Small intestine (tissue), 16 donors: ENCODE measurements at places on chromosomes 7 and 10.
A peak's percentile ranks its signal among the peaks of the same experiment; 100 is the strongest.

DNA sequence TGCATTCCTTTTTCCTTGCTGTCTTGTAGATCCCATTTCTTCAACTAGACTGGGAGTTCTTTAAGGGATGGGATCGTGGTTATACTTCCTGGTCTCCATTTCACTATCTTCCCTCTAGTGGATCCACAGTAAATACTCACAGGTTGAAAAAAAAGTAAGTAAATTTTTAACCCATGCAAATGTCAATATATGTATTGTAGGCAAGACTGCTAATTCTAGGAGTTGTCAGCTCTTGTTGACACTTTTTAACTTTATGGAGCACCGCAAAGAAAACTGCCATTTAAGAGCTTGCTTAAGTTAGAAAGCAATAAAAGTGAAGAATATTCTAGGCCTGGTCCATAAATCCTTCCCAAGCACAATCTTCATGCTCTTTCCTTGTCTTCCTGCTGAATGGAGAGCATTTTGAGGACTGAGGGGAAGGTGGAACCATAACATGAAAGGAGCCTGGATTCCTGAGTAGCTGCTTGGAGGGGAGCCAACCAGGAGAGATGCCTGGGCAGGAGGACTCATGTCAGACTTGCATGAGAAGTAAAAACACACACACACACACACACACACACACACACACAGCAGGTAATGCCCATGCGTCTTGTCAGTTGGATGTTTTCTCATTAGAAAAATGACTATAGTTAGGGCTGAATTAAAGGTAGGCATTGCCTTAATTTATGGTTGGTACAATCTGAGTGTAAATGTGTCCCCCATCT is 32.2 kb downstream of the VWA2 start:
- DNase-seq = no peak

DNA sequence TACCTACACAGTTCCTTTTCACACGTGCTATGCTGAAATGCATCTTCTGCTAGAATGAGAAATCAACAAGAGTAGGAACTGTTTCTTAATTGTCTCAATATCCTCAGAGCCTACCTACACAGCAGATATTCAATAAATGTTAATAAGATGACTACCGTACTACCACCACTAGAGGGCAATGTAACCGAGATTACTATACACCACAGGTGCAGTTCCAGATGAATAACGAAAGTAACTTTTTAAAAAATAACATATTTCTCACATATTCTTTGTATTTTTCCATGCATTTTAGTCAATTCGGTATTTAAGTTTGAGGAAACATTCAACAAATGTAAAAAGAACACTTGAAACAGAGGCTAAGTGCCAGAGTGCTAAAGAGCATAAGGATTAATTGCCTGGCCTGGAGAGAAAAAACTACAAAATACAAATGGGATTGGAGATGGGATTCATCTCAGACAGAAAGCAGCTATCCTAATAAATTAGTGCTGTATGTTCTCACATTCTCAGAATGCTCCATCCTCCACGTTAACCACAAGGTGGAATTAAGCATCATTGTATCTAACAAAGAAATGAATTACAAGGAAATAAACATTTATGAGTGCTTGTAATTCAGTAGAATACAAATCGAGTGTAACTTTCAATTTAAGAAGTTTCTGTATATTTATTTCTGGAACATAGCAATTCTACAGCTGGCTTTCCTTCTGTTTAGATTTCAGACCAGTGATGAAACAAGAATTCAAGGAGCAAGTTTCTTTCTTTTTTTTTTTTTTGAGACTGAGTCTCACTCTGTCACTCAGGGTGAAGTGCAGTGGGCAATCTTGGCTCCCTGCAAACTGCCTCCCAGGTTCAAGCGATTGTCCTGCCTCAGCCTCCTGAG is 20.3 kb upstream of the HECTD2 start:
- DNase-seq = peak; percentile 81

DNA sequence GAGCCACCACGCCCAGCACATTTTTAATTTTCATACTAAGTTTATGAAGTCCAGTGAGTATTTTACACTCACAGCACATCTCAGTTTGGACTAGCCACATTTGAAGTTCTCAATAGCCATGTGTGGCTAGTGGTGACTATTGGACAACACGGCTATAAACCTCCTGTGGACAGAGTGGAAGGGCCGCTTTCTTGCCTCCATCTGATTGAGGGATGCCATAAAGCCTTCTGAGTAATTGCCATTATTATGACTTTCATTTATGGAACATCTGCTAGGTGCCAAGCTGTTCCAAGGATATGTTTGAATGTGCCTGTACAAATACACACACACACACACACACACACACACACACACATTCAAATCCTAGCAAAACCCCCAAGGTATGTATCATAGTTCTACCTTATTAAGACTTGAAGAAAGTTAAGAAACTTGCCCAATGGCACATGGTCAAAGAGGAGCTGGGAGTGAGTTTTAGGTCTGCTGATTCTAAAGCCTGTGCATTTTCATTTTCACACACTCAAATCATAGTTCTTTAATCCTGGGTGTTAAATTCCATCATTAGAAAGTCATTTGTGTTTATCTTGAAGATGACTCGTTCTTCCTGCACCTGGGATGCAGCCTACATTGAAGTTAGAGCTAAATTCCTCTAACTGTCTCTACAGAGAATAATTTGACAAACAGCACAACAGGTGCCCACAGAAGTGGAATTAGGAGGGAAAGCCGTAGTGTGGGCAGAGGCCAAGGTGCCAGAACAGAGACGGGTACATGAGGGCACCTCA is 143.3 kb downstream of the PKD1L1 start:
- peak; percentile 21 for DNase-seq

DNA sequence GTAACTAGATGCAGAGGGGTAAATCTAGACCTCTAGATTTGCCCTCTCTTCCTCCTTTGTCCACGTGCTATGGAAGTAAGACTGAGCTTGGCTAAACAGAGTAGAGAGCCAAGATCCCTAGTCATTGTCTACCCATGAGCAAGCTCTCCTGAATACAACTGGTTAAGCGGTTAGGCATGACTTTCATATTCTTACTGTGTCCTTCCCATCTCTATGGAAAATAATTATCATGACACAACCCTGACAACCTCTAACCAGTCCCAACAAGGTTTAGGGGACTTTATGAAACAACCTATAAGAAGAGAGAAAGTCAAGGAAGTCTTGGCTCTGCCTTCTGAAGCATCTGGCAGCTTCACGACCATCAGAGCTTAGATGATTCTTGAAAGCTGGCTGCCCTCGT is 7.8 kb upstream of the LAMB4 start:
- no peak for DNase-seq

DNA sequence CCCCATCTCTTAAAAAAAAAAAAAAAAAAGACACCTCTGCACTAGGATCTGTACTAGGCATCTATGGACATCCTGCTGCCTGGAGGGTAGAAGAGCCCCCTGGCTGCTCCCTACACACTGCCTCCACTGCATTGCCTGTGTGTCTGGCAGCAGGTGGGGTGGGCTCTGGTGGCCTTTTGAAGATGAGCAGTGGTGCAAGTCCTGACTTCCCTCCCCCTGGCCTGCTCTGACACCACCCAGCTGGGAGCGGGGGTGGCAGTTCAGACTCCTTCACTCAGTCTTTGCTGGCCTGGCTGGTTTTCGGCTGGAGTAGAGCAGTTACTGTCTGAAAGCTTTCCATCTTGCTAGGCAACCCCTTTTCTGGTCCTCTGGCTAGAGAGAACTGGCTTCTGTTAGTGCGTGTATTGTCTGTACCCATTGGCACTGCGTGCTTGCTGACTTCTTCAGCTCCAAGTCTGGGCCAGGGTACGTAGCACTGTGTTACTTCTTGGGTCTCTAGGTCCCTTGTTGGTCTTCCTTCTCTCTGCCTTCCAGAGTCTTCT is 17.6 kb downstream of the C10orf62 start:
- no peak for DNase-seq

- no peak for DNase-seq
Measured at GRCh38 chr10:131838966-131839742, 61.7 kb upstream of the PPP2R2D start.

- no peak for DNase-seq
Measured at GRCh38 chr7:123724817-123725253, 24.0 kb downstream of the WASL start.

GRCh38 chr7:1888425-1888824 is 218.3 kb downstream of the ELFN1 start:
- DNase-seq = no peak

GRCh38 chr7:55296070-55296469 is 69.1 kb upstream of the LANCL2 start:
- peak; percentile 51 for DNase-seq

DNA sequence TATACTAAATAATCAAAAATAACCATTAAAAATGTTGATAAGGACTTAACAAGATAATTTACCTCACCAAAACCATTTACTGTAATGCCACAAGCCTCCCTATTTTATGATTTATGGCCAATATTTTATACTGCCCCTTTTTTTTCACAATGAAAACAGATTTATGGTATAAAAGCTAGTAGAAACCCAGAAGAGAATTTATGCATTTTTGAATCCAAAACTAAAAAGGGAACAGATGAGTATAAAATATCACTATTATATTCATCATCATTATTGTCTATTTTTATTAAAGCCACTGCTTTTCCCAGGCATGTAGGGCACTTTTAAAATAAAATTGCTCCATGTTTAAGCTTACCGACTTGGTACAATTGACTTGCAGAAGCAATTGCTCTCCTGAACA is 425.0 kb downstream of the PHTF2 start:
- DNase-seq = no peak

- no peak for DNase-seq
Measured at GRCh38 chr7:147723536-147723935, 867.0 kb upstream of the C7orf33 start.

DNA sequence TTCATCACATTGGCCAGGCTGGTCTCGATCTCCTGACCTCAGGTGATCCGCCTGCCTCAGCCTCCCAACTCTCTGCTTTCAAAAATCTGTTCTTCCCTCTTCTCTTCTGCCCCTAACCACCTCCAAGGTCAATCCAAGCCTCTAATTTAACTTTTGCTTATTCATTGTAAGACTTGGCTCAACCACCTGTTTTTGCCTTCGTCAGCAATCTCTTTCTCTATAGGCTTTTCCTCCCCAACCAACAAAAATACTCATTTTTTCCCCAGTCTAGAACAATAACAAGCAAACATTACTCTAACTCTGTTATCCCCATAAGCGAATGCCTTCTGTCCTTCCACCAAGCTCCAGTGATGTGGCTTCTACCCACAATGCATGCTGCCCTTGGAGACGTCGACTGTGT is 89.8 kb upstream of the NMT2 start:
- no peak for DNase-seq

- no peak for DNase-seq
Measured at GRCh38 chr10:80164596-80164995, 32.1 kb downstream of the PLAC9 start.

DNA sequence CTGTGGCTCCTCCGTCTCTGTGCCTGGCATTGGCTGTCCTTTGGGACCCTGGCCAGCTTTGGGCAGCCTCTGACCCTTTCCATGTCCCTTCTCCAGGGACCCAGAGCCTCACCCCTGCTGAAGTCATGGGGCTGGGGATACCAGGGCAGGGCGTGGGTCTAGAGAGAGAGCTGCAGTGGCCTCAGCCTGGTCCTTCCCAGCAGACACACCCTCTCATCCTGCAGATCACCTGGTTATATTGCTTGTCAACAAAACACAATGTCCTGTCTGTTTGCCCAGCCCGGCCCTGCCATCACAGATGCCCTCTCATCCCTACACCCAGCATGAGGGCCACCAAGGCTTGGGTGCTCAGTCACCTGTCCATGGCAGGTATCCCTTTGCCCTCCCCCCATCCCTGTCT is 1.8 kb downstream of the MUC17 start:
- DNase-seq = peak; percentile 86

DNA sequence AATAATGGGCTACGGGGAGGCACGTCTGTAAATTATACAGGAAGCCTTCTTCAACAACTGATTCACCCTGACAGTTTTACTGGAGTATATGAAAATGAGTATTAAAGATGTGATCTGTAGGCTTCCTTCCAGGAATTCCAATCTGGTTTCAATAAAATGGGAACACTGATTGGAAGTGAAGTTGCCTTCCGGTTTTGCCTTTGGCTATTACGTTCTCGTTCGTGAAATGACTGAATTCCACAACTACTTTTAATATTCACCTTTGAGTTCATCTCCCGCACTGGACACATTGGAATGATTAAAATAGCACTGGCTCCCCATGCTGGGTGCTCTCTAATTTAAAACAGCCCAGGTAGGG is 350.1 kb upstream of the MKI67 start:
- DNase-seq = no peak
